ENCODE measurements at places on chromosomes 2 and 18.

GRCh38 chr18:65091744-65092329 is 659.0 kb upstream of the CDH7 start:
- DNase-seq: no peak

DNA sequence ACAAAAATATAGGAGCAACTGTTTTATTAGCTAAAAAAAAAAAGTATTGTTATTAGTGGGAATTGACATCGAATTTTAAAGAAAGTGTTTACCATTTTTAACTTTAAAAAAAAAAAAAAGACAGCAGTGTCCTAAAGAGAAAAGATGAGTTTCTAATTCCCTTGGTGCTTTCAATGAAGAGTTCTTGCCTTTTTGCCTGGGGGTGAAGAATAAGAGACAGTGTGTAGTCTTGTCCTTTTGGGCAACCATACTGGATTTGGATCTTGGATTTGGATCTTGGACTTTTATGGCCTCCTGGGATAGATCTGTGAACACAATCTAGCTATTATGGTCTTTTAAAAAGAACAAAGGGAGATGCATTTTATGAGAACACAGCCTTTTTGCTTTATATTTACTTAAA is 60.2 kb upstream of the GLS start:
- no peak for DNase-seq

DNA sequence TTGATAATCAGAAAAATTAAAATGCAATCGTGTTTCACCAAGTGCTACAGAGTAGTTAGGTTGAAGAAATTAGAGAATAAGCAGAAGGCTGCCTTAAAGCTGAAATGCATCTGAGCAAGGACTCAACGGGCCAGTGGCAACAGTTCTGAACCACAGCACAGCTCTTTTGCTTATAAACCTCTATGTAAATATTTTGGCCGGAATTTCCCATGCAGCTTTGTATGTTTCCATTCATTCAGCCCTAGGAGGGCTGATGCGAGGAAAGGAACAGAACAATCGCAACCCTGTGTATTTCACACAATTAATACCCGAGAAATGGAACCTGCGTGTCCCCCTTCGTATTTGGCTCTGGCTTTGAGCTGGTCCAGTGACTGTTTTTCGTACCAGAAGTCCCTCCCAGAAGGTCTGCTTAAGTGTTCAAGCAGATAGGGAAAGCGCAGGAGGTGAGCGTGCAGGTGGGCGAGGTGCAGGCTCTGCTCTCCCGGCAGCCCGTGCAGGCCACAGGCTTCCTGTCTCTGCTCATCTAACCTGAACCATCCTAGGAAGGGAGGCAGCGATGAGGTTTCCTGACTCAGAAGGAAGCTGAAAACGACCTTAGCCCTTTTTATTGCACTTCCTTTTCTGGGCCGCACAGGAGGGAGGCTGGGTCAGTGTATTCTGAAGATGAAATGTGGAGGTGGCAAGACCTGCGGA is 67.3 kb downstream of the ASB1 start:
- no peak for DNase-seq

DNA sequence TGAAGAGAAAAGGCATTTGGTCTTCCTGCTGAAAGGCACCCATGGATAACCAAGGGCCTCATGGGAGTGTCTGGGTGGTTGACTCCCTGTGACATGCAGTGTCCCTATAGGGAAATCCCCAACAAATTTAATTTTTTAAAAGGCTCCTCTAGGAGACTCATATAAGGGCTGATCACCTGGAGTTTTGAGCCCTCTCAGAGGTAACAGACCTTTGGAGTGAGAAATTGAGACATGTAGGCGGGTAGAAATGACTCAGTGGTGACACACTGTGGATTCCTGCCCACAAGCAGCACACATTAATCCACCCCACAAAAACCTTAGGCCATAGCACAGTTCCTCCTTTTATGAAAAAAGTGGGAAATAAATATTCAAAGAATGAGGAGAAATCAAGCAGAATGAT is 557.0 kb upstream of the CNTNAP5 start:
- DNase-seq: no peak

DNA sequence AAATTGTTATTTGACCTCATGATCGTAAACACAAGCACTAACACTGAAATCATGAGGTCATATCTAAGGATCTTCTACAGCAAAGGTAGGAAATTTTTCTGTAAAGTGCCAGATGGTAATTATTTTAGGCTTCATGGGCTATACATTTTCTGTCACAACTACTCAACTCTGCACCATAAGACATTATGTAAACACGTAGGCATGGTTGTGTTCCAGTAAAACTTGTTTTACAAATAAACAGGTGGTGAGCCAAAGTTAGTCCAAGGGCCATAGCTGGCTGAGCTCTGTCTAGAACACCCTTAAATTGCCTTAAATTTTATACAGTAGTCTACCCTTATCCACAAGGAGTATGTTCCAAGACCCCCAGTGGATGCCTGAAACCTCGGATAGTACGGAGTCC is 147.3 kb upstream of the CYP1B1 start:
- no peak for DNase-seq

DNA sequence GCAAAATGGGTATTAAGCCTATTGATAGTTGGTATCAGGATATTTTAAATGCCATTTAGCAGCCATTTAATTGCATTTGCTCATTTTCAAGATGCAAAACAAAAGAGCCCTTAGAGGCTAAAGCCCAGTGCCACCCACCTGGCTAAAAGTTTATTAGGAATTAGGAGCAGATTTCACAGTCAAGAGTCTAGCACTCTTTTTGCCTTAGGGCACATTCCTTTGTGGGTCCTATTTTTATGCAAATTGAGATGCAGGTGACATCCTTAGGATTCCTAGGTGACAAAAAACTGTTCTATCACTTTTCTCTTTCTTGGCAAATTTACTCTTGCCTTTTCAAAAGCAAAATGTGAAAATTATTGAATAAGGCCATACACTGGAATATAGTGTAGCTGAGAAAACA is 42.0 kb downstream of the CTNNA2 start:
- DNase-seq: no peak

- no peak for DNase-seq
These were observed 4.8 kb upstream of the IL36A start for GRCh38 chr2:113000436-113000835.

DNA sequence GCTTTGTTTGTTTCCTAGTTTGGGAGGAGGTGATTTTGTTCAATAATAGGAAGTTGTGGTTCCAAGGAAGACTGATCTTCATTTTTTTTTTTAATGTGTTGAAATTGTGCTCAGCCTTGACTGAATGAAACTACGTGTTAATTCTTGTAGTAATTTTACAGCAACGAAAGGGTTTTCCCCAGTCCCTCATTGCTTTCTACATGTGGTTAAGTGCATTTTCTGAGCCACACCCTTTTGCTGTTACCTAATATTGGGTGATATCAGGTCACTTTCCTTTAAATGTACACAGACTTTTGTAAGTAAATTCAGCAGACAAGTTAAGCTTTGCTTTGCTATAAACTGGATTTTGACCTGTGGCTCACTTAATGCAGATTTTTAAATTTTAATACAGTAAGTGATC is 73.6 kb downstream of the OTX1 start:
- no peak for DNase-seq

DNA sequence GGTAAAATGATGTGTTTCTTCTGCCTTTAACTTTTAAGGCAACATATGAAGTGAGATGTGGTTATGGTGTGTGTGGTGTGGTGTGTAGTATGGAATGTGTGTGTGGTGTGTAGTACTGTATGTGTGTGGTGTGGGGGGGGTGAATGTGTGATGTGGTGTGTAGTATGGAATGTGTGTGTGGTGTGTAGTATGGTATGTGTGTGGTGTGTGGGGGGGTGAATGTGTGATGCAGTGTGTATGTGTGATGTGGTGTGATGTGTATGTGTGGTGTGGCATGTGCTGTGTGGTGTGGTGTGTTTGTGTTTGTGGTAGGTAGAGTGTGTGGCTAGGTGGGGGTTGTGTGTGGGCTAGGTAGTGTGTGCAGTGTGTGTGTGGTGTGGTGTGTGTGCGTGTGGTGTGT is 17.2 kb upstream of the ARL4C start:
- no peak for DNase-seq

- DNase-seq: no peak
These were observed 10.6 kb downstream of the MFSD6 start for GRCh38 chr2:190418727-190419126.

GRCh38 chr18:53771664-53772063 is 452.8 kb downstream of the MBD2 start:
- no peak for DNase-seq

DNA sequence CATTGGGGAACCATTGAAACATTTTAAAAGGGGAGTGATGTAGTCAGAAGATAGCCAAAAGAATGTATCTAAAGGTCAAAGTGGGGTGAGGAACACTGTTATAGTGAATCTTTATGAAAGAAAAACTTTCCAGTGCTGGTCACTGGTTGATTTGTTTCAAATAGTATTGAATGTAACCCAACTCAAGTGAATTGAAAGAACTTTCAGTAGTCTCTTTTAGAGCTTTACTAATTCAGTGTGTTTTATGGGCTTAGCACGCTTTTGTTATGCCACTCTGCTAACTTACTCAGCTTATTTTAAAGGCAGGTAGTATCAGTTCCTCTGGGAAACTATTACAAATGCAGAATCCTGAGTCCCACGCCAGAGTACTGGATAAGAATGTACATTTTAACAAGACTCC is 57.3 kb downstream of the GTF2A1L start:
- no peak for DNase-seq

DNA sequence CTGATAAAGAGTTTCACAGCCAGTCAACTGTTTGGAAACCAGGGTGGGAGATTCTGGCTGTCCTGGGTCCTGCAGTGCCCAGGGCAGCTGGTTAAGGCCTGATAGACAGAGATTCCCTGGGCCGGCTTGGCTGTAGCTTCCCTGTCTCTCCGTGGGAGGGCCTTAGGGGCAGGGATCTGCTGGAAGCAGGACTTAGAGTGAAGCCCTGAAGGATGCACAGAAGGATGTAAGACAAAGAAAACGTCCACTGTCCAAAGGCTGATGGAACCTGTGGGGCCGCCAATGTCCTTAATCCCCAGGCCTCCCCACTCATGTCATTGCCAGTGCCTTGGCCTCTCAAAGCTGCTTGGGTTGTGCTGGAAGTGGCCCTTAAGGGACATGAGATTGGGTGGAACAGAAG is 33.0 kb downstream of the MROH2A start:
- no peak for DNase-seq

Measured in activated CD4-positive, alpha-beta T cell treated with anti-CD3 and anti-CD28 coated beads for 24 hours (primary cell).